ENCODE measurements at places on chromosomes 13 and 19.
A peak's percentile ranks its signal among the peaks of the same experiment; 100 is the strongest.

GRCh38 chr19:56720281-56720680, 48.7 kb upstream of the ZNF835 start:
- no peak for DNase-seq

GRCh38 chr19:20325151-20325550, 158.1 kb downstream of the ZNF486 start:
- DNase-seq: no peak

DNA sequence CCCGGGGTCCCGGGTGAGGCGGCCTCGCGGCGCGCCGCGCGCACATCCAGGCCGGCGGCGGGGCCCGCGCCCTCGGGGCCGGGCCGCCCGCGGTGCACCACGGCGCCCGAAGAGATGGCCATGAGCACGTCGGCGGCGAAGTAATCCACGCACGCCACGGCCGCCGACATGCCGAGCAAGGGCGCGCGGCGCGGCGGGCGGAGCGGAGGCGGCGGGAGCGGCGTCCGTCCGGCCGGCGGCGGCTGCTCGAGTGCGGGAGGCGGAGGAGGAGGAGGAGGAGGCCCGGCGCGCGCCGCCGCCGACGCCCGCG, at the start of gene KLF16:
Gene KLF16, minus strand, starts transcription at position 252 of the 310 bp plus-strand sequence. Its CDS starts 82 bp downstream, at position 170.
- DNase-seq: no peak

DNA sequence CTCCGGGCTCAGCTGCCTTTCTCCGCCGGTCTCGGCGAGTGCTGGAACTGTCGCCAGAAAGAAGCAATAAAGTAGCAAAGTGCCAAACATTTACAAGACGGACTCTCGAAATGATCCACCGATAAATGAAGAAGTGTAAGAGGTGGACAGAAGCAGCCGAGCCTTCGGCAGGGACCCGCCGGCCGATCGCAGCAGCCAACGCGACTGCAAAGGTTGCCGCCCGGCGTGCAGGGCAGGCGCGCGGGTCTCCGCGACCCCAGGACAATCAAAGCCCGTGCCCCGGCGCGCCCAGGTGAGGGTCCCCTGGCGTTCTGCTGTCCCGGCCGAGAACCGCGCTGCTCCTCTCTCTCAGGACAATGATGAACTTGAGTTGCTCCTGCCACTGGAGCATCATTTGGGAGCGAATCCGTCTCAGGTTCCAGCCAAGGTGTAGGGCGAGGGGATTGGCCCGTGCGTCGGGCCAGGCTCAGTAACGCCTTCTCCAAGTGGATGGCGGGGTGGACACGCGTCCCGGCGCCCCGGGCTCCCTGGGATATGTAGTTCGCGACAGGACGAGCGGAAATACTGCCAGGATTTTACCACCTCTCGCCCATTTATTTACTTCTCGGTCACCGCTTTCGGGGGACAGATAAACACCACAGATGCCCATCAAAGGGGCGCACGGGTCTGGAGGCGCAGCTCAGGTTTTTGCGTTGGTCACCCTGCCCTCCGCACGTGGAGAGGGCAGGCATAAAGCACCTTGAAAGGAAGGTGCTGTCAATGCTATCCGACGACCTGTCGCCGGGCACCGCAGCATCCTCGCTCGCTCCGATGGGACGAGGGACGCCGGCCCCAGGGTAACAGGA, at the start of the genes BIVM and POGLUT2:
Gene BIVM, plus strand, starts transcription at position 539 of the 845 bp plus-strand sequence. CDS start 8,149 bp downstream, outside the sequence.
Gene POGLUT2, minus strand, starts transcription at position 396 of the 845 bp plus-strand sequence. Its CDS starts 306 bp downstream, at position 90.
- peak; percentile 82 for DNase-seq

DNA sequence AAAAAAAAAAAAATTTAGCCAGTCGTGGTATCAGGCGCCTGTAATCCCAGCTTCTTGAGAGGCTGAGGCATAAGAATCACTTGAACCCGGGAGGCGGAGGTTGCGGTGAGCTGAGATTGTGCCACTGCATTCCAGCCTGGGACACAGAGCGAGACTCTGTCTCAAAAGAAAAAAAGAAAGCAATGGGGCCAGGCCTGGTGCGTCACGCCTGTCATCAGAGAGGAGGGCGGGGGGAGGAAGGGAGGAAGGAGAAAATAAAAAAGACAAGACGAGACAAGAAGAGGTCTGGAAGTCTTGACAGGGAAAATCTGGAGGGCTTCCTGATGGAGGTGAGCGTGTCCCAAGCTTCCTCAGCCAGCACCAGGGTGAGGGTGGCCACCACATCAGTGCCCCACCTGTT, 54.9 kb upstream of the PTPRS start:
- no peak for DNase-seq

DNA sequence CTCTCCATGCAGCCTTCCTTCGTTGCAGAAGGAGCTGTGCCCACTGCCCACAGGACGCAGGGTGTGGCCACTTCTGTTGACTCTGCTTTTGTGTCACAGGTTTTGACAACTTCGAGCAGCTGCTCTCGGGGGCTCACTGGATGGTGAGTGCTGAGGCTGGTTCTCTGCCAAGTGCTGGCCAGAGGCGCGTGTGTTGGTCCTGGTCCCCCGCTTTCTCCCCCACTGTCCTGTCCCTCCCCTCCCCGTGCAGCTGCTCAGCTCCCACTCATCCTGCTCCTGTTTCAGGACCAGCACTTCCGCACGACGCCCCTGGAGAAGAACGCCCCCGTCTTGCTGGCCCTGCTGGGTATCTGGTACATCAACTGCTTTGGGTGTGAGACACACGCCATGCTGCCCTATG, 10.6 kb upstream of the PDCD2L start:
- DNase-seq: no peak

Measured in left renal pelvis (tissue), 4 donors.